ENCODE measurements at places on chromosomes 1 and 21.

GRCh38 chr1:42941640-42942330 is 16.9 kb downstream of the SLC2A1 start:
- peak; percentile 61 for DNase-seq

DNA sequence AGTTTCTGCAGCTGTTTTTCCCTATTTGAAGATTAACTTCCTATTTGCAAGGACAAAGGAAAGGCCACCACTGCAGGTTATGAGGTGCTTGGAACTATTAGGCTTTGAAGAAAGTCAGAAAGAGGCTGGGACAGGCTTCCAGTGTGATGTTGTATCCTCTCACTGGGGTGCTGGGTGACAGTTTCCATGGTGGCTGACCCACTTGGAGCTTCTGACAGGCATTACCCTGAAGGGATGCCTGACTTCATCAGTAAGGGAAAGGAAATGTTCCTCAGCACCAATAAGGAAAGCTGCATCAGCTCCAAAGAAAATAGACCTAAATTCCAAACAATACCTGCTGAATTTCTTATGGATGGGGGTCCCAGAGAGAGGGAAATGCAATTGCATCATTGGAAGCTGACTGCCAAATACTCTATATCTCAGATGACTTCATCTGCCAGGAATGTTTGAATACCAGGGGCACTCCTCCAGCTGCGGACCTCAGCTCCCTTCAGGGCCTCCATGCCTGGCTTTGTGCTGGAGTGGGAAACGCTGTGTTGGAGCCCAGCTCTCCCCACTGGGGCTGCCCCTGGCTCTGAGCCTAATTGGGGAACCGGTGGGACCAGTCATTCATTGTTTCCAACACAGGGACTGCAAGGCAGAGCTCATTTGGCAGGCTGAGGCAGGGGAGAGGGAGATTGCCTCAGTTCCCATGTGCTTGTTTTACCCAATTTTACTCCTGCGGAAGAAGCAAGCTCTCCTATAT is 76.6 kb downstream of the RGL1 start:
- peak; percentile 73 for DNase-seq

DNA sequence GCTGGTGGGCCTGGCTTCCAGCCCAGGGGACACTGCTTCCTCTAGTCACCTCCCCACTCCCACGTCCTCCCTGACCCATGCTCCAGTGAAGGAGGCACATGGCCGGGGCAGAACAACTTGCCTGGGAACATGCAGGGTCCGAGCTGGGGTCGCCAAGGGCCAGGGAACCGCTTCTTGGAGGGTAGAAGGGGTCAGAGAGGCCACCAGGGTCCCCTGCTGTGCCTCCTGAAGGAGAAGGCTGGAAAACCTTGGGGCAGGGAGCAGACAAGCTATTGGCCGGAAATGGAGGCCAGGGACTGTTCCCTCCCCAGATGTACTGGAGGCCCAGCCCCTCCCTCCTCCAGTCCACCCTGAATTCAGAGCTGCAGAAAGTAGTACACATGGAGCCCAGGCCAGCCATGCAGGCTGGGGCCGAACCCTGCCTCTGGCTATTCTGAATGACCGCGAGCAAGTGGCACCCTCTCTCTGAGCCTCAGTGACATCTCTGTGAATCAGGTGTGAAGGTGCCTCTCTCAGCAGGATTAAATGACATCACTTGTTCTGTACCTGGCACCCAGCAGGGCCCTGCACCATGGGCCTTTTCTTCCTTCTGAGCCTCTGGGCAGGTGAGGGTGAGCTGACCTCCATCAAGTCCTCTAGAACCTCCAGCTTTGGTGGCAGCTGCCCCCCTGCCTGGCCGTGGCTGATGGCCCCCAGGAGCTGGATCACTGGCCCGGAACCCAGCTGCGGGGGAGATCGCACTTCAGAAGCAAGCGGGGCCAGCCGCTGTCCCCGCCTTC is 15.7 kb downstream of the SPOCD1 start:
- no peak for DNase-seq

- no peak for DNase-seq
Measured at GRCh38 chr1:225998560-225999226, 450 bp downstream of the SDE2 start.

- no peak for DNase-seq
Measured at GRCh38 chr1:222061711-222062359, 319.9 kb upstream of the DUSP10 start.

GRCh38 chr1:94873520-94874351 is 53.2 kb downstream of the CNN3 start:
- DNase-seq, result no peak

GRCh38 chr1:228836427-228836826 is 101.1 kb downstream of the RHOU start:
- DNase-seq, result peak; percentile 60

DNA sequence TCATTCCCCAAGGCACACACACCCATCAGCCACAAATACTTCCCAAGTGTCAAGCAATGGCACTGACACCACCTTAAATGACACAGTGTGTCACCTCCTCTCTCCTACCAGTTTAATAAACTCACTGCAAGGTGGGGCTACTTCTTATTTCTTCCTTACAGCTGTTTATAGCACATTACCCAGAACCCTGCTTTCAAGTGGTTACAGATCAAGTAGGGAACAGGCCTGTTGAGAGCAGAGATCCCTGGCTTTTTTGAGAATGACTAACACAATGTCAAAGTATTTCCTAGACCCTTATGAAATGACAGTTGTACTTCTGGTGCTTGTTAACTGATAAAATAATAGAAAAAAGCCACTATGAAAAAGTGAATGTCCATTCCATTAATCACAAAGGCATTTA is 19.8 kb downstream of the ZBTB17 start:
- DNase-seq, result no peak

DNA sequence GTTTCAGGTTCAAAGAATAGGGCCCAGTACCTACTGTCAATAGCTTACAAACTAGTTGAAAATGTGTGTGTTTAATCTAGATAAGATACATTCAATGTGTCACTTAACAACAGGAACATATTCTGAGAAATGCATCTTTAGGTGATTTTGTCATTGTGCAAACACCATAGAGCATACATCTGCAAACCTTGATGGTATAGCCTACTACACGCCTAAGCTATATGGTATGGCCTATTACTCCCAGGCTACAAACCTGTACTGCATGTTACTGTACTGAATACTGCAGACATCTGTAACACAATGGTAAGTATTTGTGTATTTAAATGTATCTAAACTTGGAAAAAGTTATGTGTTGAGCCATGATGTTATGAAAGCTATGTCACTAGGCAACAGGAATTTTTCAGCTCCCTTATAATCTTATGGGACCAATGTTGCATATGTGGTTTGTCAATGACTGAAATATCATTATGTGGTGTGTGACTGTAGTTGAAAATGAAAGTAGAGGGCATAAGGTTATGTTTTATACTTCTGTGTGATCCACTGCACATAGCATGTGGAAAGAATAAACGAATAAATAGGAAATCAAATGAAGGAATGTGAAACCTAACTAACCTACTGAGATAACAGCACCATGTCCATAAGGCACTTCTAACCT is 129.0 kb upstream of the CAMK1G start:
- no peak for DNase-seq

GRCh38 chr1:243471026-243471685 is 215.3 kb downstream of the SDCCAG8 start:
- DNase-seq, result no peak

- no peak for DNase-seq
Measured at GRCh38 chr1:178371933-178372388, 124.8 kb downstream of the CLEC20A start.

DNA sequence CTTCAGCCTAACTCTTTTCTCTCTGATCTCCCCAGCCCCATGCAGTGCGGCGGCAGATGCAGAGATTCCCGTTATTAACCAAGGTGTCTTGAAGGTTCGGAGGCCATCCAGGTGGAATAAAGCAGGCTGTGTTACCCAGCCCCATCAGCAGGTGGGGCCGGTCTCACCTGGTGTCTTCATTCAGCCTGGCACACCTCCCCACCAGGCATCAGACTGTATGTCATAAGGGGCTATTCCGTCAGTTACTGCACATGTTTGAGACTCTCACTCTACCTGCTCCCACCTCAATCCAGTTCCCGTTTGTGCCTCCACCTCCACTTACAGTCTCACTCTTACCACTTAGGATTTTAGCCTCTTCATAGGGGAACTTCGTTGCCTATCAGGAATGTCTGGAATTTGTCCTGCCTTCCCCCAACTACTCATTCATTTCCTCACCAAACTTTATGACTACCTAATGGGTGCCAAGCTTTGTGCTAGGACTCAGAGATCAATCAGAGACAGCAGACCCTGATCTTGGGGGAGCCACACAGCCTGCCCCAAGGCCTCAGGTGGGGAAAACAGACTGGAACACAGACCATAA is 170.2 kb downstream of the PLPP3 start:
- DNase-seq, result peak; percentile 59

DNA sequence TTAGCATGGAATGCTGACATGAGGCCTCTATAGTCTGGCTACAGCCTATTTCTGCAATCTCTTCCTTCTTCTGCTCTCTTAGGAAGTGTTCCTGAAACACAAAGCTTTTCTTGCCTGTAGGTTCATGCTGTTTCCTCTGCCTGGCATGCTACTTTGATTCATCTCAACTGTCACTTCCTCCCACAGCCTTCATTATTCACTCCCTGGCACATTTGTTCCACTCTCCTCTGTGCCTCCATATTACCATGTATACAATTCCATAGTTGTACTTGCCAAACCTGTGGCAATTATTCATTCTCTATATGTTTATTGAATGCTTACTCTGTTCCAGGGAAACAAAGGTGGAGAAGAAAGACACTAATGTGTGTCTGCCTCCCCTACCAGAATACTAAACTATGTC is 210.2 kb downstream of the LRRC7 start:
- no peak for DNase-seq

- DNase-seq, result no peak
Measured at GRCh38 chr1:99170516-99170915, 93.8 kb upstream of the PLPPR4 start.

- no peak for DNase-seq
Measured at GRCh38 chr1:50346621-50347020, 76.6 kb downstream of the DMRTA2 start.

GRCh38 chr1:39016604-39017171 is 9.5 kb upstream of the NDUFS5 start:
- peak; percentile 41 for DNase-seq

GRCh38 chr1:153633161-153633753 is 609 bp upstream of the CHTOP start:
- no peak for DNase-seq

- no peak for DNase-seq
Measured at GRCh38 chr1:33167650-33168447, 14.0 kb downstream of the TRIM62 start.

DNA sequence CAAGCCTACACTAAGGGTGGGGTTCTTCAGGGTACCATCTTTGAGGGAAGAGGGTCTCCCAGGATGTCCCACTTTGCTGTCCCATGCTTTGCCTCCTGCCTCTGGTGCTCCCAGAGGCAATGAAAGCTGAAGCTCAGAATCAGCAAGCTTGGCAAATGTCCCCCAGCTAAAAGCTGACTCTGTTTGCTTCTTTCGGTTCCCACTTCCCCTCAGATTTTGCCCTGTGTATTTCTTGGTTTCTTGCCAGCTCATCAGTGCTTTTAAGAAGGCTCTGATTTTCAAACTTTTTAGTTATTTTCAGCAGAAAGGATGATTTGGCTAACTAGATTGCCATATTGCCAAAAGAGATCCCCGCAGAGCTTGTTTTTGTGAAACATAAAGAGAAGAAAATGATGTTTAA is 33.1 kb upstream of the COG2 start:
- no peak for DNase-seq

- peak; percentile 20 for DNase-seq
Measured at GRCh38 chr1:156436141-156437036, 64.2 kb downstream of the MEF2D start.

GRCh38 chr1:2228694-2229036 is 546 bp downstream of the SKI start:
- DNase-seq, result no peak

DNA sequence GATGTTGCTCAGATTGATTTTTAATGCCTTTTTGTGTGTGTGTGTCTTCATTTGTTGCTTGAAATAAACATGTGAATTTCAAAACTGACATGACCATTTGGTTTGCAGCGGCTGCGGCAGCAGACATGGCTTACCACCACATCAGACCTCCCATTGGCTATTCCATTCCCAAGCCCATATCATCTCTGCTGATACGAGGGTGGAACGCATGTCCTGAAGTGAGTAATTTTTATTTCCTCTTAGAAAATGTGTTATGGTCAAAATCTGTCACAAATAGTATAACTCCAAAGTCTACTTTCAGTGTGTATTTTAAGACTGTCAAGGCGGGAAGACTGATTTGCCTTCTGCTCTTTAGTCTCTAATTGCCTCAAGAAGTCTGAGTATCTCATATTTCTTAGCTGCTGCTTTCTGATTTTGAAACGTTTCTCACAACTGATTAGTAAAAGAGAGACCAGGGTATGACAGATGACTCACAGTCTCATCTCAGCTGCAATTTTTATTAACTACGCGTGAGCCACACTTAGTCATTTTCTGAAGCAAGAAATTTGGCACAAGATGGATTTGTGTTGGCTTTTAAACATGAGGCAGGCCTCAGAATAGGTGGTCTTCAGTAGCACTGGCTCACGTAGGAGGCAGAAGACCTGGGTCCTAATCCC is 49.0 kb downstream of the LRRC53 start:
- DNase-seq, result no peak

- no peak for DNase-seq
Measured at GRCh38 chr1:47810964-47811682, 186.1 kb downstream of the TRABD2B start.

- DNase-seq, result no peak
Measured at GRCh38 chr1:32082022-32082421, 9.3 kb downstream of the TMEM39B start.

GRCh38 chr1:3909615-3910014 is 9.5 kb upstream of the C1orf174 start:
- DNase-seq, result no peak

- DNase-seq, result no peak
Measured at GRCh38 chr1:235766794-235767285, 99.9 kb downstream of the LYST start.

GRCh38 chr1:20685099-20685662 is 24.0 kb upstream of the DDOST start:
- DNase-seq, result no peak

- no peak for DNase-seq
Measured at GRCh38 chr1:16013220-16013907, 4.5 kb downstream of the HSPB7 start.

DNA sequence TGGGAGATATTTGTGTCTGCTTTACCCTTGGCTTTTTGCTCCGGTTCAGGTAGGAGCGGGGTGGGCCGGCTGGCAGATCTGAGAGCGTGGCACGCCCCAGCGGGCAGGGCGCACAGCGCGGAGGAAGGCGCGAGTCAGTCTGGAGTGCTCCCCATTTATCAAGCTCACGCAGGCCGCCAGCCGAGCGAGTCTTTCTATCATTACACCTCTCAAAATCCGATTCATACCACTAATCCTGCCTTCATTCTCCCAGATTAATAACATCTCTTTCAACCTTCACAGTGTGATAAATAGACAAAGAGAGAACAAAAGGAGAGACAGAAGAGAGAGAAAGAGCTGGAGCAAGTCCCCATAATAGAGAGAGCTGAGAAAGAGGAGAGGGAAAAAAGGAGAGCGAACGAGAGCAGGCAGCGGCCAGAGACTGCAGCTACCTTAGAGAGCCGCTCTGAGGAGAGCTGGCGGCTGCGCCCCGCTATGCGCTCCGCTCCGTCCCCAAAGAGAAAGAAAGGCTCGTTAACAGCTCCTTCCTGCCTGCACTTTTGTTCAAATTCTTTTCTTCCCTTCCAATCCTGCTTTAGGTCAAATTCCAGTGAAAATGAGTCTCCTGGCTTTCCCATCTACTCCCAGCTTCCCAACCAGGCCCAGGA is 48.0 kb downstream of the DMAP1 start:
- DNase-seq, result no peak
